Stimulated activated CD8-positive, alpha-beta memory T cell treated with anti-CD3 and anti-CD28 coated beads, Interleukin-2, amount 100 ng/mL, for 48 hours (primary cell): ENCODE measurements at places on chromosomes 6 and 20.

- no peak for DNase-seq
Measured at GRCh38 chr20:53276143-53276542, 304.0 kb downstream of the TSHZ2 start.

DNA sequence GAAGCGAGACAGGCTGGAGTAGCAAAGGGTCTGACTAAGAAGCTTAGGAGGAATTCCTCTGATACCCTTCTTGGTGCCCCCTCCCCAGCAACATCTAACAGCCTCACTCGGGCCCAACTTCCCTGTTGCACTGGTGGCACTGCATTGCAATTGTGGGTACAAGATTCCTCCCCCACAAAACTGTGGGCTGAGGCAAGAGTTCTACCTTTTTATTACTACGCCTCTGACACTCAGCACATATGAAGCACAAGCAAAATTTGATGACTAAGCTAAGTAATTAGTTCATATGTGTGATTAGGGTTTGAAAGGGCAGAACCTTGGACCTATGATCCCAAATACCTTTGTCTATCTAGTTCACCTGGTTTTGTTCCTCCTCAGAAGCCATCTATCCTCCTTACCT lies 83.5 kb downstream of the ZHX3 start:
- no peak for DNase-seq

DNA sequence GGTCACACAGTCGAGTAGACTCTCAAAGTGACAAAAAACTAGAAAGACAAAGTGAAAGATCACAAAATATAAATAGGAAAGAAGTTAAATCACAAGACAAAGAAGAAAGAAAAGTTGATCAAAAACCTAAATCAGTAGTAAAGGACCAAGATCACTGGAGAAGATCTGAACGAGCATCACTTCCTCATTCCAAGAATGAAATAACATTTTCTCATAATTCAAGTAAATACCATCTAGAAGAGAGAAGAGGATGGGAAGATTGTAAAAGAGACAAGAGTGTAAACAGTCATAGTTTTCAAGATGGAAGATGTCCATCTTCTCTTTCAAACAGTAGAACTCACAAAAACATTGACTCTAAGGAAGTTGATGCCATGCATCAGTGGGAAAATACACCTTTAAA lies 31.6 kb upstream of the GJA10 start:
- no peak for DNase-seq

GRCh38 chr6:47357827-47358226 lies 48.1 kb upstream of the TNFRSF21 start:
- no peak for DNase-seq

DNA sequence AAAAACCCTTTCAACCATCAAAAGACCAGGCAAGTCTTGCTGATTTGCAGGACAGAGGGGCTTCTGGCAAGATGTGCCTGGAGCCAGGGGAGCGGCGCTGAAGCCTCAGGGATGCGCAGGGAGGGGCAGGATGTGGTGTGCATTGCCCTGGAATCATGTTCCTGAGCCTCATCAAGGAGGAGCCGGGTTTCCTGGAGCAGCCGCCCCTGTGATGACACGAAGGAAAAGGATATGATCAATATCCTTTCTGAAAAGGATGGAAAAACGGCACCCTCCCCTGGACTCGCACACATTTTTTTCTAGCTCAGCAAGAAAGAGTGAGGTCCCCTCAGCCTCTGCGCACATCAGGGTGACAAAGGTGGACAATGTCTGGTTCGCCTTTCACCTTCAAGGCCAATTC lies 173.1 kb upstream of the SSTR4 start:
- DNase-seq: no peak

DNA sequence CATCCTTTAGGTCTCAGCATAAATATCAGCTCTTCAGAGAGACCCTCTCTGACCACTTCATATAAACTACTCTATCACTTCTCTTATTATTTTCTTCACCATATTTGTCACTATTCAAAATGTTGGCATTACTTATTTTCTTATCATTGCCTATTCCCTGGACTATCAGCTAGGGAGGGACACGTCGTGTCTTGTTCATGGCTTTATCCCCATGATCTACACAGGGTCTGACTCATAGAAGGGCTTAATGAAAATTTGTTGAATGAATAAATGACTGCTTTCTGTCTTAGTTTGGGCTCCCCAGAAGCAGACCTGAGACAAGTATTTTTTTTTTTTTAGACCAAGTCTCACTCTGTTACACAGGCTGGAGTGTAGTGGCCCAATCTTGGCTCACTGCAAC lies 3.0 kb upstream of the CDK5RAP1 start:
- no peak for DNase-seq

GRCh38 chr20:8438748-8439147 lies 306.7 kb downstream of the PLCB1 start:
- DNase-seq: no peak

DNA sequence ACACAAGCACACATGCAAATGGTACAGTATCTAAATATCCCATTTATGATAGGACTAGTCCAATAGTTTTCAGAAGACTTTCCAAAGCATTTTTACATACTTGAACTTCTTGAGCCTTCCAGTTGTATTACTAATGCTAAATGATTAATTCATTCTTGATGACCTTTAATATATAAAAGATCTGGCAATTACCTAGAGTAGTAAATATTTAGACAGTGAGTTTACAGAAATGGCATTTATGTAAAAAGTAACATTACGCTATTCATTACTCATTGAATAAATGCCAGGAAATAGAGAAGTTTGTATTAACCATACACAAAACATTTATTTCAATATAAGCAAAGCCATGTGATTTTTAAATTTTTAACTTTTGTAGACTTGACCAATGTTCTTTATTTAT lies 158.8 kb downstream of the DST start:
- DNase-seq: no peak

- no peak for DNase-seq
Measured at GRCh38 chr20:47701612-47702011, 83.7 kb downstream of the SULF2 start.

DNA sequence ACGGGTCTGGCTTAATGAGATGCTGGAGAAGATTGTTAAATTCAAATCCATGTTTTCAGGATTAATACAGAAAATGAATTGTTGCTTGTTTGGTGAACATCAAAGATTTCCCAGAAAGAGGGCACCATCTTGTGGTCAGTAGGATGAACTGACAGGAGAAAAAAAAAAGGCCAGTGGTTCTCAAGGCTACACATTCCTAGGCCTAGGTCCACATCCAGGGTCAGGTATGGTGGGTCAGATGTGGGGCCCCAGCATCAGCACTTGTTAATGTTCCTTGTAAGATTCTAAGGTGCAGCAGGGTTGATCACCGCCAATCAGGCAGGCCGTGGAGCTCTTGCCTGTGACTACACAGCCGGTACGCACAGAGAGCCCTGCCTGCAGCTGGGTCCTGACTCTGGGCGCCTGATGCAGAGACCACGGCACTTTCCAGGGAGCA lies 34.0 kb upstream of the FOXO3 start:
- no peak for DNase-seq

GRCh38 chr6:136031982-136032381 lies 180.5 kb downstream of the PDE7B start:
- no peak for DNase-seq

GRCh38 chr6:85044361-85044760 lies 280.0 kb upstream of the TBX18 start:
- no peak for DNase-seq

- DNase-seq: no peak
Measured at GRCh38 chr20:1897965-1898464, 2.8 kb downstream of the SIRPA start.

GRCh38 chr6:32950449-32950848 lies 2.4 kb downstream of the HLA-DMA start:
- DNase-seq: no peak

- no peak for DNase-seq
Measured at GRCh38 chr6:129980821-129981220, 37.6 kb upstream of the L3MBTL3 start.

DNA sequence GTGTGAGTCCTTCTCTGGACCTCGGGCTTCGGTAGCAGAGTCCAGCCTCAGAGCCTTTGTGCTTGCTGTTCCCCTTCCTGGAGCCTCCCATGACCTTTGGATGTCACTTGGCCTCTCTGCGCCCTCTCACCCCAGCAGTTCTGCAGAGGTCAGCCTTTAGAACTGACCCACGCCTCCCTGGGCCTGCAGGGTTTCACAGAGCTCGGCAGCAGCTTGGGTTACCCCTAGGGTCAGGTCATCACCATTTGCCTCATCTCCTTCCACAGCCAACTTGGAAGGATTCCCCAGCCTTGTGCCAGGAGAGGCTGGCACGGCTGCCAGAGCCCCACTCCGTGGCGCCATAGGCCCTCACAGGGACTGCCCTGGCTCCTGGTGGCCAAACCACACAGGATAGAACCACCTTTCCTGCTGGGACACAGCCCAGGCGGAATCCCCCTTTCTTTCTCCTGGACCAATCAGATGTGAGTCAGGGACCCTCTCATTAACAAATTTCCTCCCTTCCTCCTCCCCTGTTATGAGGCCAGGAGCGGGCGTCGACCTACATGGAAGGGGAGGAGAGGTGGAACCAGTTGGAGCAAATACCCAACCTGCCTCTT lies 13.9 kb upstream of the SIRPA start:
- no peak for DNase-seq

DNA sequence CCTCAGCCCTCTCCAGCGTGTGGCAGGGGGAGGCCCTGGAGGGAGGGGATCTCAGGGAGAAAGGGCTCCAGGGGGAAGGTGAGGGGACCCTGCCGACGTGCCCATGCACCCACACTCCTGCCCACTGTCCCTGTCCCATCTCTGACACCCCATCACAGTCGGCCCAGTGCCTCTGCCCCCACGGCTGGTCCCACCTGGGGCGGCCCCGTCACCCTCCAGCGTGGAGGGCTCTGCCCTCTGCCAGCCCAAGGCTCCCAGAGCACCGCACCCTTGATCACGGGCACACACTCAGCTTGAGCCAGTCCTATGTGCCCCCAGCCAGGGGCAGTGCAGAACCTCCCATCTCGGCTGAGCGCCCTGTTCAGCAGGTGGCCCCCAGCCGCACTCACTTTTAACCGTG lies 9.2 kb downstream of the SLC4A11 start:
- no peak for DNase-seq

DNA sequence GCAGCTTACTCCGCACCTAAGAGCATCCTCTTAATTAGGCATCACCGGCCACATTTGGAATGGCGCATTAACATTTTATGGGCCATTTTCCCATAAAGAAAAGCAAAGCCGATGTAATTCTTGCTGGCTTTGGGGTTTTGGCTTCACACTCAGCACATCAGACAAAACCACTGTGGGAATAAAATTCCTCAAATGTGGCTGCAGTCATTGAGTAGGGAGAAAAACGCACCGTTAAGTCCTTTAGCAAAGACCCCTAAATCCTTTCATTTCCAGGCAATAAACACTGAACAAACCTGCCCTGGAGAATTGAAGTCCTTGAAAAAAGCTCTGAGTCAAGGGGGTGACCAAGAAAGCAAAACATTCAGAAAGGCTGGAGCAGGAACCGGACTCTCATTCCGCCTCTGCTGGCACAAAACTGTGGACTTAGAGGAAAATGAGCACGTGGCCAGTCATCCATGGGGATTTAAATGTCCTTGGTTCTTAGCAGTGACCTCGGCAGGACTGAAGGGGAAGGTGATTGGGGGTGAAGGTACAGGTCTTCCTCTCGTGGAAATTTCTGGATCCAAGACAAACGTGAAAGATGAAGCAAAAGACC lies 102.9 kb downstream of the CDH4 start:
- no peak for DNase-seq

GRCh38 chr6:20900389-20901160 lies 366.3 kb downstream of the CDKAL1 start:
- no peak for DNase-seq
